ENCODE measurements at places on chromosomes 4 and X.

DNA sequence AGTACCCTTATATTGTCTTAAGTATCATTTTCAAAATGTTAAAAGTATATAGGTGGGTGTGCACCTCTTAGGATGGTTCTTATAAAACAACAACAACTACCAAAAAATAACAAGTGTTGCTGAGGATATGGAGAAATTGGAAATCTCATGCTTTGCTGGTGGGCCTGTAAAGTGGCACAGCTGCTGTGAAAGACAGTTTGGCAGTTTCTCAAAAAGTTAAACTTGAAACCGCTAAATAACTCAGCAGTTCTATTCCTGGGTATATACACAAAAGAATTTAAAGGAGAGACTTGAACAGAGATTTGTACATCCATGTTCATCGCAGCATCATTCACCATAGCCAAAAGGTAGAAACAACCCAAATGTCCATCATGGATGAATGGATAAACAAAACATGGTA lies 65.5 kb downstream of the HAND2 start:
- DNase-seq, result no peak

GRCh38 chrX:112841820-112842157 lies 1.2 kb upstream of the AMOT start:
- no peak for DNase-seq

GRCh38 chr4:3227878-3228675 lies 20.9 kb upstream of the MSANTD1 start:
- DNase-seq, result no peak

DNA sequence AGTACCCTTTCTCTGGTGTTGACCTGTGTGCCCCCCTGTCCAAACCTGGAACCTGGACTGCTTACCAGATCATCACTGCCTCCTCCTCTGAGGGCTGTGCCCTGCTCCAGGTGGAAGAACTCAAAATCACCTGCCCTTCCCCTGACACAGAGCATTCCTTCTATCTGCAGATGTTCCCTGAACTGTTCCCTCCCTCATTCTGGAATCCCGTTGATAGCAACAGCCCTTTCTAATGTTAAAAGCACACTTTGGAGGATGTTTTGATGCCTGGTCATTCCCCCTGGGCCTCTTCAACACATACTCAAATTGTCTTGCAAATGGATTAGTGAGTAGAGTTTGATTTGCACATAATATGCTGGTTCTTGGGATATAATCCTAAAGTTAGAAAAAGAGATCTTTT lies 225.8 kb downstream of the FGF13 start:
- DNase-seq, result no peak

GRCh38 chr4:41709844-41710481 lies 38.6 kb downstream of the PHOX2B start:
- DNase-seq, result no peak

- DNase-seq, result no peak
Measured at GRCh38 chr4:166675411-166675810, 558.9 kb downstream of the SPOCK3 start.

DNA sequence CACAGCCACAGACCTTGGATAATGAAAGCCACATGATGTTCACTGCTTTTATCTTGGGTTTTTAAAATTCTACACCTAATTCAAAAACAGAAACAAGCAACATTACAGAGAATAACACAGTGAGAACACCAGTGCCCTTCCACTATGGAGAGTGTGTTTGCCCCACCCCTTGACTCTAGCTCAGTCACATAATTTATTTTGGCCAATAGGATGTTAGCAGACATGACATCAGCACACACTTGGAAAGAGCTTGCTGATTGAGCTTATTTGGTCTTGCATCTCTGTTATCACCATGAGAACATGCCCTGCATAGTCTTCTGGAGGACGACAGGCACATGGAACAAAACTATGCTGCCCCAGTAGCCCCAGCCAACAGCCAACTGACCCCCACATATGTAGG lies 118.1 kb downstream of the HNRNPD start:
- no peak for DNase-seq

- no peak for DNase-seq
Measured at GRCh38 chrX:45980726-45981125, 564.5 kb downstream of the ZNF674 start.

- no peak for DNase-seq
Measured at GRCh38 chr4:99811850-99812249, 4.8 kb upstream of the DAPP1 start.

- DNase-seq, result no peak
Measured at GRCh38 chr4:100289946-100290345, 99.7 kb upstream of the DDIT4L start.

DNA sequence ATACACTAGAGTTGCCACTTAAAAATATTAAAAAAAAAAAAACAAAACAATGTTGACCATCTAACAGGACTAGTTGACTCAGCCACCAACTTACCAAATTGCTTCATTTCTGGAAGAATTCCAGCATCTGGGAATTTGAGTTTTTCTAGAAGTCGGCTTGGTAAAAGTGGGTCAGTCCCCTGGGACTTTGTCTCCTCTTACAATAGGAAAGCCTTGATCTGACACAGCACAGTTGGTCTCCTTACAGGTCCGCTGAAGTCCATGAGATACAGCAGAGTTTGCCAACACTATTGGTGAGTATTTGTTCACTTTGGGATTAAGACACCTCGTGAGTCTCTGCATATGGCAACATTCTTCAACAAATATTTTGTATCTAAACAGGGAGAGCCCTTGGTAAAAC lies 18.2 kb upstream of the DDIT4L start:
- DNase-seq, result no peak

- no peak for DNase-seq
Measured at GRCh38 chrX:12411831-12412230, 273.6 kb downstream of the FRMPD4 start.

DNA sequence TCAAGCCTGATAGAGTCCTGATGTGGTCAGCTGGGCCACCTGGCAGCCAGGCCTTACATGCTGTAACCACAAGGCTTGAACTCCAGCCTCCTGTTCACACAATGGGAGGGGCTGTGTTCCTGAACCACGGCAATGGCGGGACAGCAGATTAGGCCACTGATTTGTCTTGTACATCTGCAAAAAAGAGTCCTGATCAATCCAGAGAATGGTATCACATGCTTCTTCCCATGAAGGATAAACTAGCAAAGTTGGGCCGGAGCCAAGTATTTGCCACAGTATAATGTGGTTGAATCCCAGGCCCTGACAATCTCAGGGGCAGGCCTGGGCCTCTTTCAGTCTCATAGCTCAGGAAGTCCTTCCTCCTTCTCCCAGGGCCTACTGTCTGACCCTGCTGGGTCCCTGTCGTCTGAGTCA lies 2182.5 kb upstream of the AGA start:
- DNase-seq, result no peak

DNA sequence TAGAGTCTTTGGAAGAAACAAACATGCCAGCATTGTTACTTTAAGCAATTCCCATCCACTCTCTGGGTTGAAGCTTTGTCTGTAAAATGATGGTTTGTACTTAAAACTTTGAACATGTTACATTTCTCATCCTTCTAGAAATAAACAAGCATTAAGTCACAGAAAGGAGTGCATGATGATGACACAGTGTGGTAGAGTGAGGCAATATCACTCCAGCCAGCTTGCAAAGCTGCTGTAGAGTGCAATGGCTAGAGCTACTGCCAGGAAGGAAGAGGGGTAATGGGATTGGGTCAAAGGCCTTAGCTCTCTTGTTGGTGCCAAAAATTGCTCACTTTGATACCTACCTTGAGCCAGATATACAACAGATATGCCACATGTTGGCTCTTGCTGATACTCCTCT lies 12.3 kb upstream of the ENOX2 start:
- no peak for DNase-seq

DNA sequence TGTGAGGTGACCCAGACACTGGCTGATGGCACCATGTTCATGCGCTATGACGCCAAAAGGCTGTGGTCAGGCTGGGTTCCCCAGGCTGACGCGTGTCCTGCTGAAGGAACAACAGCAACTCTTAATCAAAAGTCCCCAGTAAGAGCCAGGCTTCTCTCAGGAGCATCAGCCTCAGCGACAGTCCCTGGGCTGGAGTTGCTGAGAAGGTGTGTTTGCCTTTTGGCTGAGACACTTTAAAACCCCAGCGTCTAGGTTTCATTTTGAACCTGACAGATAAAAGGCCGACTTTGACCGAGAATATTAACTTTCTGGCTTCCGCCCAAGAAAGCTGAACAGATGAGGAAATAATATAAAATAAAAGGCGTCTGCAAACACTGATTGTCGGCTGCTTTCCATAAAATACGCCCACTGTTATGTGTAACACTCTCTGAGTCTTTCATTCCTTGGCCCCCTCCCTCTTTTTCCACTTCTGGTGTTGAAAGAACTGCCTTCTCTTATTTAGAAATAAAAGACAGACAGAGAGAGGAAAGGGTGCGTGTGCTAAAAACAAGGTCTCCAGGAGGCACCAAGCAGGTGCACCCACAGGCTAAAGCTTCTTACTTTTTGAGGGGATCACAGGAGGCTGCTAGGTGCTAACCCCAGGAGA lies 373.6 kb downstream of the MID1IP1 start:
- DNase-seq, result no peak

- peak; percentile 77 for DNase-seq
Measured at GRCh38 chrX:154546354-154547244, at the start of gene G6PD. Gene G6PD, minus strand, starts transcription at chrX:154546846. Its CDS starts 691 bp downstream, at chrX:154546155.

- DNase-seq, result no peak
Measured at GRCh38 chr4:169723207-169723965, 34.4 kb downstream of the HPF1 start.

GRCh38 chr4:126976850-126977632 lies 655.7 kb upstream of the INTU start:
- peak; percentile 19 for DNase-seq

GRCh38 chr4:138894011-138894410 lies 121.6 kb upstream of the NOCT start:
- DNase-seq, result no peak

GRCh38 chr4:108950158-108950915 lies 187.5 kb upstream of the ETNPPL start:
- DNase-seq, result no peak
